Stimulated activated CD8-positive, alpha-beta memory T cell treated with anti-CD3 and anti-CD28 coated beads, Interleukin-2, amount 100 ng/mL, for 1 hour (primary cell): ENCODE measurements at places on chromosomes 5 and 9.
A peak's percentile ranks its signal among the peaks of the same experiment; 100 is the strongest.

DNA sequence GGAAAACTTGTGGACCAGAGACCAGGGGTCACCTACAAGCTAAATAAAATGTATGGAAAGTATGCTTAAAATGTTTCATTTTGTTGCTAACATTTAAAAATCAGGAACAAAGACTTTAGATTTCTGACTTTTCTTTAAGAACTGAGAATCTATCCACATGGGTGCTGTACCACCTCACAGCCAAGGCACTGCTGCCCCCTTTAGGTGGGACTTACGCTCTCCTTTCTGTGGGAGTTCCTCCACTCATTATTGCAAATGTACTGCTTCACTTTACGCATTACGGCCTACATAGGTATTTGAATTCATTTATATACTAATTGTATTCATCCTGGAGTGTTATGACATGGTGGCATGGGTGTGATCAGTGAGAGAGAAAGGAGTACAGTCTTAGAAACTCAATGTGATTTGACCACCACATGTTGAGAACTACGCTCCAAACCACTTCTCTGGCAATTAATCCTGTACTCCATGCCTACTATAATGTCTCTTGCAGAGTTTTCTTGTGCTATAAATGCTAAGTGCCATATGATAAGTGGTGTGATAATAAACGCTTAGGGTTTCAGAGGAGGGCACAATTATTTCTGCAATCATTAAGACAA is 24.7 kb upstream of the CETN3 start:
- peak; percentile 14 for DNase-seq

GRCh38 chr5:54959673-54960418 is 25.5 kb downstream of the ESM1 start:
- no peak for DNase-seq

GRCh38 chr9:75930730-75931321 is 40.4 kb downstream of the PCSK5 start:
- no peak for DNase-seq

DNA sequence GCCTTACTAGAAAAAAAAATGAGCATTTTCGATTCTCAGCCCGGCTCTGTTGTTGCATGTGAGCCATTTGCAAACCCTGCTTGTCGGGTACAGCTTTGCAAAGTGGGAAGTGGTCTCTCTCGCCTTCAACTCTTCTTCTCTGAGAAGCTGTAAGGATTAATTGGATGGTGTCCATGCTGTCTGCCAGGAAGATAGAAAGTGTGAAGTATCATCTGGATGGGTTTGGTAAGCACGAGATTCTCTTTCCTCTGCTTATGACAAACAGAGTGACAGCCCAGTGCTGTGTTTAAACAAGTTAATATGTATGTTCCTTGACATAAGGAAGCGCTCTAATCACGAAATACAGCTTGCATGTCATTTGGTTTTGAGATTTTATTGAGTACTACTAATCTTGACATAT is 109.1 kb upstream of the SPATA31D4 start:
- no peak for DNase-seq

DNA sequence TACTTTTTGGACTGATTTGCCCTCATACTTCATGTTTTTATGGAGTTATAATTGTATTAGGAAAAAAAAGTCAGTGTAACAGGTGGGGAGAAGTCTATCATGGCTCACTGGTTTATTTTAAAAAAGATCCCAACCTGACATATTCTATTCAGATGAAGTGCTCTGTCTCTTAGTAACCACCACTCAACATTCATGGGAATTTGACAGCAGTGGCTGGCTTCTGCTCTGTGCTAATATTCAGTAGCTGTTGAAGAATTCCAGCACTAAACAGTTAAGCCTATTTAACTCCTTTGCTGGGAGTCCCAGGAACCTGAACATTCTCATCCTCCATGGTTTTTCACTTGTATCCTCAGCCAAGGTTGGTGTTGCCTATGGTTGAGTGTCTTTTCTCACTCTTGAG is 23.1 kb downstream of the CMYA5 start:
- DNase-seq, result no peak
